NCI-H1436 treated with DMSO at 0.1 percent for 48 hours (cell line): ENCODE measurements at places on chromosomes 11 and 22.

- no peak for DNase-seq
These were observed 27.8 kb downstream of the RELT start for GRCh38 chr11:73404048-73404447.

GRCh38 chr11:60265373-60266214 lies 14.9 kb upstream of the MS4A4A start:
- no peak for DNase-seq

DNA sequence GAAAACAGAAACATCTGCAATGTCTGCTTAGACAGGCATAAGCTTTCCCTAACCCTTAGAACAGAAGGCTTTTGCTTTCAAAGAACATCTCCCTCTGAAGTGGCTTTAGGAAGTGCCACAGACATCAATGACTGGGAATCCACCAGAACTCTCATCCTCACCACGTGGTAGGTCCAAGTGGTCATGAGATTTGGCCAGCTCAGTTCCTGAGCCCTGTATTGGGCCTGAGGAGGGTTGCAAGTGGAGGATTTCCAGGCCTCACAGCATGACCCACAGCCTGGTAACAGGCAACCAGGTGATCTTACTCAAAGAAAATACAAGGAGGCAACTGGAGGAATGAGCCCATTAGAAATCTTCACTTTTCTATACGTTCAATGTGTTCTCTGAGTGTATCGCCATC lies 1.6 kb downstream of the CASP1 start:
- DNase-seq: no peak

- no peak for DNase-seq
These were observed 56.2 kb downstream of the MICAL3 start for GRCh38 chr22:17968126-17968525.

DNA sequence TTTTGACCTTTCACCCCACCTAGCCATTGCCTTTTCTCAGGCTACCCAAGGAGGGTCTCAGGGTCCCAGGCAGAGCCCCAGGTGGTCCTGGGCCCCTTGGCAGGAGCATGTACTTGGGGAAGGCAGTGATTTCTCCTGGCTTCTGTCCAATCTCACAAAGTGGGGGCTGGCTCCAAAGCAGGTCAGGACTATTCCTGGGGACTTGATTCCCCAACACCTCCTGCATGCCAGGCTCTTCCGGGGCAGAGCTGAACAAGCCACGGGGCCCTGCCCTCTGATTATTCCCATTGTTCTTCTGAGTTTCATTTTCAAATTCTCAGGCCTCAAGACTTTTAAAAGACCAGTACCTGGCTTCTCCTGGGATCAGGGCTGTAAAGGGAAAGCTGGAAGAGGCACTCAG lies 1.5 kb upstream of the TCF20 start:
- DNase-seq: no peak

DNA sequence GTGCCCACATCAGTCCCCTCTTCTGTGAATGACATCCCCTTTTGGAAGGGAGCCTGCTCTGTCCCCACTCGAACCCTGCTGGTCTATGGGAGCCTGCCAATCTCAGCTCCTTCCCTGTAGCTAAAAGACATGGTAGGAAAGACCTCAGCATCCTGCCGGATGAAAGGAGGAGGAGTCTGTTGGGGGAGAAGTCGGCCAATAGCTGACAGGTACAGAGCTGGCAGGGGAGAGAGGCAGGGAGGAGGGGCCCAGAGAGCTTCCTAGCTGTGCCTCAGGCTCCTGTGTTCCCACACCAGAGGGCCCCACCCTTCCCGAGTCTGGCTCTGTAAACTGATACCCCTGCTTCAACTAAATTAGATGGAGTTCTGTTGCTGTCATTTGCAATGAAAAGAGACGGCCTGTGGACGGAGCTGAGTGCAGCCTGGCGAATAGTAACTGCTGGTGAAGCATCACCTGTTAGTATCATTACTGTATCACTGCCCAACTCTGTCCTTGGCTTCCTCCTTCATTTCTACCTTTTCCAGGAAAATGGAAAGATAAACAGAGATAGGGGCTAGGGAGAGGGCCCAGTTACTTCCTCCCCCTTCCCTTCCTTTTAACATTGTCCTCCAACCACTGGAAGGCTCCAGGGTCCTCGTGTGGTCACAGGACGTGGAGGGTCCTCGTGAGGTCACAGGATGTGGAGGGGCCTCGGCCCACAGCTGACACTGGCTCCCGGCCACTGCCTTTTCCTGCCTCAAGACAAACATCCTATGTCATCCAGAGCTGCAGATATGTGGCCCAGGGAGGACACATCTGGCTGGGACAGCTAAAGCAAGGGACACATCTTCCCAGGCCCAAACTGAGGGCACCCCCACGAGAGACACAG lies 15.1 kb downstream of the FXYD6 start:
- DNase-seq: peak; percentile 88

- no peak for DNase-seq
These were observed 21.7 kb upstream of the MICALL1 start for GRCh38 chr22:37884420-37884819.

DNA sequence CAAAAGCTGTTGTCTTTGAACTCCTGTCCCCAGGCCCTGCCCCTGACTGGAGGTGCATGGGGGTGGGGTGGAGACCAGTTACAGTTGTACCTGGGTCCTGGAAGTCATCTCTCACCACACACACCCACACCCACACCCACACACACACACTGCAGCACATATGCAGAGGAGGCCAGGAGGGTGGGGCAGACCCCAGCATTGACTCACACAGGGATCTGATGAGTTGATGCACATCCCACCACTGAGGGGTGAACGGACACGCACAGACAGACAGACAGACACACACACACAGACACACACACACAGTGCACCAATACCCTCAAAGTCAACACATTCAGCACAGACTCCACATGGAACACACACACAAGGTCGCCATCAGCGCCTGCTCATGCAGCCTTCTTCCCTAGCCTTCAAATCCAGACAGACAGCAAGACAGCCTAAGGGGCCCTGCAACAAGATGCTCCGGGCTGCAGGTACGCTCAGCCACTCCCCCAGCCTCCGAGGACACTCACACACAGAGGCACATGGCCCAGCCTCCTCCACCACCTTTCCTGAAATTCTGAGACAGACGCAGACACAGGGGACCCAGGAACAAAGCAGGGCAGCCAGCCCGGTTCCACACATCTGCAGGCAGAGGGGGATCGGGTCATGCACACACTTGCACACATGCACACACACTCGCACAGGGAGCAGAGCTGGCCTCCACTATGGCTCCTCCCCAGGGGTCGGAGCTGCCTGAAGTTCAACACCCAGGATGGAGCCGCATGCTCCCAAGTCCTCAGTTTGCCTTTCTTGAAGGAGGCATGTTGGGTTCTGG lies 26.5 kb downstream of the SYT7 start:
- DNase-seq: no peak

DNA sequence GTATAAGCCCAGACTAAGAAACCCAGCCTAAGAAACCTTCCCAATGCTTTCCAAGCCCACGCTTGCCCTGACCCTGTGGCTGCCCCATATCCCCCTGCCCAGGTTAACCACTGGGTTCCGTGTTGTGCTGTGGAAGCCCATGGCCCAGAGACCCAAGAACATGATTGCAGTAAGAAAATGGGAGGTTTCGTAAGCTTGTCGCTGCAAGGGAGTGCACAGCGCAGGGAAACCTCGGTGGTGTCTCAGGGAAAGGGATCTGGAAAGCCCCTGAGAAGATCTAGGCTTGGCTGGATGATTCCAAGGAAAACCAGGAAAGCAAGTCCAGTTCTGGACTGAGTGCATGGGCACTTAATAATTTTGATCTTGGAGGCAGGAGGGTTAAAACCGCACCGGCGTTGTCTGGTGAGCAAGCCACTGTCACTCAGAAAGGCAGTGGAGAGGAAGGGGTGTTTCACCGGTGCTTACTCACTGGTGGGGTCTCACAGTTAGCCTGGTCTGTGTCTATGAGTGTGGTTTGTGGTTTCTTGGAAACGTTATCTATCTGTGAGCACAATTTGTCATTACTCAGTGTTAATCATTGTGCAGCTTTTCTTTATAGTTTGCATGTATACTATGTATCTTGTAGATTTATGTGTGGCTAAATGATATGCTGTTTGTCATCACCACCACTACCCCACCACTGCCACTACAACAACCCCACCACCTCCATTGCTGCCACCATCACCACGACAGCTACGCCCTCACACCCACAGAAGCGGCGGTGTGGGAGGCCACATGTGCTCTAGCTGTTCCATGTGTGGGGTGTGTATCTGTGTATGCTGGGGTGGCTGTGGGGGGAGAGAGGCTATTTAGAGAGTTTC lies 53.3 kb upstream of the PRDM11 start:
- no peak for DNase-seq

- DNase-seq: no peak
These were observed 4.3 kb downstream of the SCUBE1 start for GRCh38 chr22:43338766-43339345.

DNA sequence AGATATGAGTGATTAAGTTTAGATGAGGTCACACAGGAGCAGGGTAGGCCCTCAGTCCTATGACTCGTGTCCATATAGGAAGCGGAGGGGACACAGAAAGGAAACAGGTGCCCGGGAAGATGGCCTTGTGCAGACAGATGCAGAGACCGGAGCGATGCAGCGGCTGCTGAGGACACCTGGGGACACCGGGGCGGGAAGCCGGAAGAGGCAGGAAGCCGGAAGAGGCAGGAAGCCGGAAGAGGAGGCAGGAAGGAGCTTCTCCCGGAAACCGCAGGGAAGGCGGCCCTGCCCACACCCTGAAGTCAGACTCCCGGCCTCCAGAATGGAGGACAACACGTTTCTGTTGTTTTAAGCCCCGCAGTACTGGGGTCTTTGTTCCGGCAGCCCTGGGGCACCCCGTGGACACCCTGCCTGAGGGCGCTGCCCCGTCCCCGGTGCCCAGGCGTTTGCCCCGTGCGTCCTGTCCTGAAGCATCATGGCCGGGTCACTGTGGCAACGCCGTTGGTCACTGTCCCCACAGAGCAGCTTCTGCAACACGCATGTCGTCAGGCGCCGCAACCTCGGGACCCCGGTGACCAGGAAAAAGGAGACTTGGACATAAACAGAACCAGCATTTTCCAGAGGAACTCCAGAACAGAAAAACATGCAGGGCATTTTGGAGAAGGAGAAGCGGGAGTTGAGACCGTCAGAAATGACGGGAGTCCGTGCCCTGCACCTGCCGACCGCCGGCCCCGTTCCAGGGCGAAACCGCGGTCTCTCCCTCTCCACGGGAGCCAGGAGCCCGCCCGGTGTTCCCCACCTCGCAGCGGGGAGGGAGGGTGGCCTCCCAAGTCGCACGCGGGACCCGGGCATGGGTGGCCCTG lies 103.4 kb downstream of the BRD1 start:
- no peak for DNase-seq

GRCh38 chr11:44589301-44589700 lies 23.8 kb downstream of the CD82 start:
- DNase-seq: no peak

- no peak for DNase-seq
These were observed 37.0 kb upstream of the PAK1 start for GRCh38 chr11:77510851-77511250.

DNA sequence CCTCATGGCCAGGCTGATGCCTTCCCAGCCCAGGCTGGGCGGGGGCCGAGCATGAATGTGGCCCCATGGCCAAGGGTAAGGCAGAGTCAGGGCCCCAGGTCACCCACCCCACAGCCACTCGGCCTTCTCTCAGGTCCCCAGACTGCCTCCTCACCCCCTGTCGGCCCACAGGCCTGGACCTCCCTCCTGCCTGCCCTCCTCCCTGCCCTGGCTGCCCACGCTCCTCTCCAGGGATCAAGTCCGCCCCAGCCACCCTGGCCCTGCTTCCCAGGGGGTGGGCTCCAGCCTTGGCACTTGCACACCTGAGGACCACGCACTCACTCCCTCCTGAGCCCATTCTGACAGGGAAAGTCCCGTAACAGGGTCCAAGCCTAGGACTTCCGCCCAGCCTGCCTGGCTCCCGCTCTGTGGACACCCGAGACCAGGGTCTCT lies 37.8 kb upstream of the TH start:
- DNase-seq: no peak

- no peak for DNase-seq
These were observed 1176.4 kb downstream of the BRD1 start for GRCh38 chr22:48651036-48651890.

GRCh38 chr22:32475468-32476010 lies 928 bp downstream of the FBXO7 start:
- DNase-seq: no peak

DNA sequence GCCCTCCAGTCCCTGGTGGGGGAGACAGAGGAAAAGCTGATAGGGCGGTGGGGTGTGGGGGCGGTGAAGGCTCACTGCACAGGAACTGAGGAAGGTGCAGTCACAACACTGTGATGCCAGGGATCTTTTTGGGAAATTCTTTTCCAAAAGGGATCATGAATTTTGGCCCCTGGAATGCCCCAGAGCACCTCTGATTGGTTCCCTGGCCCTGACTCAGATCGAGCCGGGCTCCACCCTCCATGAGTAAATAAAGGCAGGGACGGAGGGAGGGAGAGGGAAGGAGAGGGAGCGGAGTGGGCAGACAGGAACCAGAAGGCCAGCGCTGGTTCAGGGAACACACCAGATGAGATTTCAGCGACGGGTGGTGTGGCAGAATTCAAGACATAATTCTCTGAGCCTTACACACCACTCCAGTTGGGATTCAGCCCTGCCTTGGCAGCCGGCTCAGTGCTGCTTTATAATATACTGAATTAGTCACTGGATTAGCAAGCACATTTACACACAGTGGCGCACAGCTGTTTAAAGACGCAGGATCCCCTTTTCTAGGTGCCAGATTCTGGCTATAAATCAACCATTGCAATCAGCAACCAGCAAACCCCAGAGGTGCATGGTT lies 80.3 kb downstream of the ETS1 start:
- DNase-seq: no peak

DNA sequence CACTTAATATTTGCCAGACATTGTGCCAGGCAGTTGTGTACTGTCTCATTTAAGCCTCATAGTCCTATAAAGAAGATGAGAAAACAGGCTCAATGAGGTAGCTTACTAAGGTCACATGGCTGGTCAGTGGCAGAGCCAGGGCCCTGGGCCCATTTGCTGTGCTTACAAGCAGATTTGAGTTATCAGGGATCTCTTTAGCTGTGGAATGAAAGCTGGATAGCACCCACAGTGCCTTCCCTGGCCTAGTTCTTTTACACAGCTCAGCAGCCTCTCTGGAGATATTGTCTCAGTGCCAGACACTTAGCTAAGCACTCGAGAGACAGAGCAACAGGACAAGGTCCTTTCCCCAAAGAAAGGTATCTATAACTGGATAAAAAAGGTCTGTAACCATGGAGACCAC lies 6.1 kb downstream of the TMEM86A start:
- no peak for DNase-seq

DNA sequence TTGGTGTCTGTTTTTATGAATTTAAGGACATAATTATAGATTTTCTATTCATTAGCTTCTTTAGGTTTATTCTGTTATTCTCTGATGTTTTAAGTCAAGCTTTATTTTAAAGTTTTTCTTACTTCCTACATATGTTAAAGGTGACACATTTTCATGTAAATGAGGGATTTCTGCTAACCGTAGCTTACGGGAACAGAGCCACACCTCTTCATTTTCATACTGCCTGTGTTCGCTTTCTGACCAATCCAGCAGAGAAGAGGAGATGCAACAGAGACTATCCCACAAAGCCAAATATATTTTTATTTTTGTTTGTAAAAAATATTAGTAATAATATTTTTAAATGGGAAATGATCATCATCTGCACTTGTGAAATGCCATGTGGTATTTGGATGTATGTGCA lies 774.1 kb downstream of the BRD1 start:
- no peak for DNase-seq

GRCh38 chr11:74347381-74347780 lies 35.9 kb upstream of the P4HA3 start:
- DNase-seq: no peak
